Activated gamma-delta T cell (primary cell): ENCODE measurements at places on chromosomes 13 and 19.

DNA sequence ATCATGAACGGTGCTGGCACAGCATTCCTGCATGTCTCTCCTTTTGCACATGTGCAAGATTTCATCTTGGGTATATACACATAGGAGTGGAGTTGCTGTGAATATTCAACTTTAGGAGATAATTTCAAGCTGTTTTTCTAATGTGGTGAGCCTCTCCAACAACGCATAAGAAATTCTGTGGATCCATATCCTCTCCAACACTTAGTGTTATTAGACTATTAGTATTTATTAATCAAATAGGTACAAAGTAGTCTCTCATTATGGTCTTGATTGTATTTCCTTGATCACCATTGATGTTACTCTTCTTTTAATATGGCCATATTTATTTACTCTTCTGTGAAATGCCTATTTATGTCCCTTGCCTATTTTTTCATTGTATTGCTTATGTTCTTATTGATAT lies 114.5 kb downstream of the URI1 start:
- no peak for DNase-seq

GRCh38 chr13:42660333-42660965 lies 86.5 kb downstream of the TNFSF11 start:
- DNase-seq, result no peak

GRCh38 chr19:27765397-27765796 lies 1447.6 kb downstream of the UQCRFS1 start:
- no peak for DNase-seq

GRCh38 chr19:57803265-57803593 lies 11.5 kb downstream of the ZNF552 start:
- DNase-seq, result no peak

DNA sequence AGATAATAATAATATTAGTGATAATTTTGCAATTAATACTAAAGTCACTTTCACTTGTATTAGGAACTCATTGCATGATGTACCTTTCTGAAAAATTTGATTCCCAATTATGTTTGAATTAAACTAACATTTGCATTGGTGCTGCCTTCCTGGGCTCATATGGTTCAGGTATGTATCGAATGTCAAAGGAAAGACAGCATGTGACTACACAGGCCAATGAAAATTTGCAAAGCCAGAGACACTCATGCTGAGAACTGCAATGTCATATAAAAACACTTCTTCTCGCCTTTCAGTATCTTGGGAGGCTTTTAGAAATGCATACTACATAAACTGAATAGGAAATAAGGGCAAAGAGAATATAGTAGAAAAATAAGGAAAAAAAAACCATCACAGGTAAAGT lies 44.3 kb downstream of the RAP2A start:
- DNase-seq, result no peak

DNA sequence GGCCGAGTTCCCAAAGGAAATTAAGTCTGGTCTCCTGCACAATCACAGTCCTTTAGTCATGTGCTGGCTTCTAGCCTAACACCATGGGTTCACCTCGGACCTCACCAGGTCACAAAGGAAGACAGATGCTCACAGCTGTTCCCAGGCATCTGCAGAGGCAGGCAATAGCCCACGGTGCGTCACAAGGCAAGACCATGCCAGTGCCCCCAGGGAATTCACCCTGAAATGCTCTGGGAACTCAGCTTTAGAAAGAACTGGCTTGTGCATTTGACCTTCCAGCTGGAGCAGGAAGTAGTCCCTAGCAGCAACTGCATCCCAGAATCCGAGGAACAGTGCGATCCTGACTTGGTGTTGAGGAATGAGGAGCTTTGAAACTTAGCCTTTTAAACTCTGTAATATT lies 96.8 kb upstream of the WASF3 start:
- no peak for DNase-seq

- peak; percentile 14 for DNase-seq
Observed at GRCh38 chr13:32031025-32031814, at the start of gene FRY. TSS of gene FRY (plus strand) at chr13:32031774. CDS start at chr13:32031796, 22 bp downstream.

DNA sequence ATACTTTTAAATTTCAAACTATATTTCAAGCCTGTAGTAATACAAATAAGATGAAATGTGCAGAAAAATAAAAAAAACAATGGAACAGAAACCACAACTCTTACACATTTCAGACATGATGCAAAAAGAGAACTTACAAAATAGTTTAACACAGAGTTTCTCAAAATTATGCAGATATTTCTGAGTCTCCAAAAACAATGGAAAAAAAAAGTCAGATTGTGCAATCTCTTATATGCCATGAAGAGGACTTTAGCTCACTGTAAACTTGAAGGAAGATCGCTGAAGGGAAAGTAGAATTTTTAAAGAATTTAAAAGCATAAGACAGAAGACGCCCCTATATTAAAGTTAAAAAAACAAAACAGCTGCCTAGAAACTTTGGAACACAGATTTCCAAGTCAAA lies 20.4 kb downstream of the ZNF708 start:
- no peak for DNase-seq

DNA sequence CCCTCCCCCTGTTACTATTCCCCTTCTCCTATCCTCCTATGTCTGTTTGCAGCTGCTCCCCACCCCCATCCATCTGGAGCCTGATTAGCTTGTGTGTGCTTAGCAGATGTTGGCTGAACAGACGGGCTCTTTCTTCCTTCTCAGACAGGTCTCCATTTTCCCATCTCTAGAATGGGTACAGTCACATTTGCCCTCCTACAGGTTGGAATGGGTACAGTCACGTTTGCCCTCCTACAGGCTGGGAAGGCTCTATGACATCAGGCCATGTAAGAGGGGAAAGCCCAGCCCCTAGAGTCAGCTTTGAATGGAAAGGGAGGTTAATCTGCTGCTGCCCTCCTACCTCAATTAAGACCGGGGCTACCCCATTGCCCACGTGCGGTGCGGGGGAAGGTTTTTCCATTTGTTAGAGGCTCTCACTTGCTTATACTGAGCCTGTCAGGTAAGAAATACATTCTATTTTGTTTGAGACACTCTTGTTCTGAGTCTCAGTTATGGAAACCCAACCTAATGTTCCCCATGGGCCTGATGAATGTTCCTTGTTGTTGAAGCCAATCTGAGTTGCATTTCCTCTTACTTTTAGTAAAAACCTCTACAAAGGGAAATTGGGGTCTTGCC lies 2.2 kb upstream of the CLEC17A start:
- DNase-seq, result no peak

DNA sequence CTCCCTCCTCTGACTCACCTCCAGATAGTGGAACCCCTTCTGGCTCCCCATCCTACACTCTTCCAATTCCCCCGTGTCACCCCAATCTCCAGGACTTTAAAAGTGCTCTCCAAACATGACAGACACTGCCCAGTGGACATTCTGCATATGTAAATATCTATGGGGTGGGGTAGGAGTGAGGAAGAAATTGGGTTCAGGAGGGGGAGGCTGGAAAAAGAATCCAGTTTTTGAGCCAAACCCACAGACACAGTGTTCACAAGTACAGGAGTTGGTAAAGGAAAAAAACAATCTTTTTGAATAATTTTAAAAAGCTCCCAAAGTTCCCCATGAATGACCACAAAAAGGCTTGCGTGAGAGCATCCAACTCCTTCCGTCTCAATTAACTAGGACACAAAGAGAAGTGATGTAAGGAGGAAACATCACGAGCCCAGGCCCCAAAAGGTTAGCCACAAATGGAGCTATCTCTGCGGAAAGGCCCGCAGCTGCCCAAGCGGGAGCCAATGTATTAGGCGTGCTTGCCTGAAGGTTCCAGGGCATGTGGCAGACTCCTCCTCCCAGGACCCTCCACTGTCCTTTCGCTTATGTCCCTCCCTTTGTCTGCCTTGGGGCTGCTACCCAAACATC lies 18.0 kb downstream of the ZC3H4 start:
- DNase-seq, result no peak

GRCh38 chr19:50203281-50204080 lies at the start of gene MYH14:
TSS of gene MYH14 (plus strand) at chr19:50203622. CDS start at chr19:50210366, 6,744 bp downstream.
- no peak for DNase-seq

DNA sequence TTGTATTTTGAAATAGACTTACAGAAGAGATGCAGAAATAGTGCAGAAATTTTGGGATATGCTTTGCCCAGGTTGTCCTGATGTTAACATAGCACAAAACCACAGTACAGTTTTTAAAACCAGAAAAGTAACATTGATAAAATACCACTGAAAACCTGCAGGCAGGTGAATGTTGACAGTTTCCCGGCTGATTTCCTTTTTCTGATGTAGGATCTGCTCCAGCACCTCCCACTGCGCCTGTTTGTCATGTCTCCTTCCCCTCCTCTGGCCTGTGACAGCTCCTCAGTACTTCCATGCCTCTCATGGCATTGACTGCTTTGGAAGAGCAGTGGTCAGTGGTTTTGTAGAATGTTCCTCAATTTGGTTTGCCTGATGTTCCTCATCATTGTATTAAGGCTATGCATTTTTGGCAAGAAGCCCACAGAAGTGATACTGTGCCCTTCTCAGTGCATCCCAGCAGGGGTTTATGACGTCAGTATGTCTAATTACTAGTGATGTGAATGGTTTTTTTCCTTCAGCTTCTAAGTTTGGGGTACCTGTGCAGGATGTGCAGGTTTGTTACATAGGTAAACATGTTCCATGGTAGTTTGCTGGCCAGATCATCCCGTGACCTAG lies 31.0 kb downstream of the TDRD12 start:
- no peak for DNase-seq

DNA sequence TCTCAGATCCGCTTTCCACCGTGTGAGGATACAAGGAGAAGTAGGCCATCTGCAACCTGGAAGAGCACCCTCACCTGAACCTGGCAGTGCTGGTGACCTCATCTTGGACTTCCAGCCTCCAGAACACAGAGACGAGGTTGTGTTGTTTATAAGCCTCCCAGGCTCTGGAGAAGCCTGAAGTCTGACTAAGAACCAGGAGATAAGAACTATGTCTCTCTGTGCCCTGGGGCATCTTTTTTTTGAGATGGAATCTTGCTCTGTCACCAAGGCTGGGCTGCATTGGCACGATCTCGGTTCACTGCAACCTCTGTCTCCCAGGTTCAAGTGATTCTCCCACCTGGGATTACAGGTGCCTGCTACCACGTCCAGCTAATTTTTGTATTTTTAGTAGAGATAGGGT lies 14.5 kb downstream of the FCGBP start:
- DNase-seq, result no peak

DNA sequence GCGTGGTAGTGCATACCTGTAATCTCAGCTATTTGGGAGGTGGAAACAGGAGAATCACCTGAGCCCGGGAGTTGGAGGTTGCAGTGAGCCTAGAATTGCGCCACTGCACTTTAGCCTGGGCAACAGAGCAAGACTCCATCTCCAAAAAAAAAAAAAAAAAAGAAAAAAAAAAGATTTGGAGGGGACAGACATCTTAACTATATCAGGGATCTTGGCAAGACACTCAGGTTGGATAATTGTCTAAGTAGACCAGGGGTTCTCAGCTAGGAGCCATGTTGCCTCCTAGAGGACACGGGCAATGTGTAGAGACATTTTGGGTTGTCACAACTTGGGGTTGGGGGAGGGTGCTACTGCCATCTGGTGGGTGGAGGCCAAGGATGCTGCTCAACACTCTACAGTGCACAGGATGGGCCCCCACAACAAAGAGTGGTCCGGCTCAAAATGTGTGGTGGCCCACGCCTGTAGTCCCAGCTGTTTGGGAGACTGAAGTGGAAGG lies 1.9 kb upstream of the ZNF580 start:
- DNase-seq, result no peak

DNA sequence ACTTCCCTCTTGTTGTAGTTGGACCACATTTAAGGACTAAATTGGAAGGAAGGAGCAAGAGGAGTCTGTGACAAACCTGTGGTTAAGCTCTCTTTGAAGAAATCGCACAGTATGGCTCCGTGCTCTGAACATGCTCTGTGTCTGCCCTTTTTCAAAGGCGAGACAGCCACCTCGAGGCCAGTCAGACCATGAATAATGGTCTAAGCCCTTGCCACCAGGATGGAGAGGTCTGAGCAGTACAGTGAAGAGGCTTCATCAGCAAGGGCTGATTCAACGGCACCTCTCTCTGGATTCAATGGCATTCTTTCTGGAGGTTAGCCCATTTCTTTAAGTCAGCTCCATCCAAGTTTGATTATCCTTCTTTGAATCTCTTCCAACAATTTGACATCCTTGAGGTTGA lies 30.9 kb downstream of the FAM216B start:
- no peak for DNase-seq

- no peak for DNase-seq
Observed at GRCh38 chr13:110312339-110313031, 5.4 kb downstream of the COL4A2 start.

GRCh38 chr13:44230071-44230470 lies 143.6 kb upstream of the SERP2 start:
- no peak for DNase-seq

- no peak for DNase-seq
Observed at GRCh38 chr13:45219938-45220375, 19.1 kb upstream of the KCTD4 start.

- no peak for DNase-seq
Observed at GRCh38 chr13:99944606-99945005, 27.0 kb downstream of the ZIC5 start.

DNA sequence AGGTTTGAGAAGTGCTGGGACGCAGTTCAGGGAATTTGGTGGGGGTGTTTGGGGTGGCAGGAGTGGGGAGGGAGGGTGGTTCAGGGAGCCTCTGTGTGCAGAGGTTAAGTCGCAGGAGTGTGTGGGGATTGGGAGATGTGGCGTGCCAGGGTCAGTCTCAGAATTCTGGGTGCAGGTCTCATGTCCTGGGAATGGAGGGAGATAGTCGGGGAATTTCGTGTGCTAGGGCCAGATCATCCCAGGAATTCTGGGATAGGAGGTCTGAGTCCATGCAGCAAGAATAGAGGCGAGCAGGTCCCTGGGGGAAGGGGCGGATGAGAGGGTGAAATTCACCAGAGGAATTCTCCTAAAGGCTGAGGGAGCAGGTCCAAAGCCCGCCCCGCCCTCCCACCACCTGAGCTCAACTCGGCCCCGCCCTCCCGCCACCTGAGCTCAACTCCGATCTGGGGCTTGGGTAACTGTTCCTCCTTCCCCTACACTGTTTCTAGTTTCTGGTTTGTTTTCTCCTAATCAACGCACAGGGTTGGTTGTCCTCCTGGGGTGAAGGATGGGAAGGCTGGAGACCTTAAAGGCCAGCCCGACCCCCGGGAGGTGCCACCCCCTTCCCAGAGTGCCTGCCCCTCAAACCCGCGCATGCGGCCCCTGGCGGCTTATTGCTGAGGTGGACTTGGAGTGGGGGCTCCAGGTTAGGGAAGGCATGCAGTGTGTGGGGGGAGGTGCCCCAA lies 15.2 kb downstream of the KCNC3 start:
- DNase-seq, result no peak

- DNase-seq, result no peak
Observed at GRCh38 chr13:44471686-44472085, 98.1 kb downstream of the SERP2 start.

- DNase-seq, result no peak
Observed at GRCh38 chr13:45925151-45925550, 73.6 kb upstream of the SIAH3 start.
